ENCODE measurements at places on chromosomes 4 and X. TPM values are rescaled to one million over a fixed set of nuclear protein-coding genes. Genes with fewer than 3 reads are reported as not detected.

- no peak overlapping the region for H3K4me3 ChIP-seq
- no peak for DNase-seq
- H3K27ac ChIP-seq = no peak overlapping the region
- no peaks in the 10 kb centered on the region for H3K27me3 ChIP-seq
- peaks cover 34% of the 10 kb centered on the region for H3K4me1 ChIP-seq
- H3K36me3 ChIP-seq = no peaks in the 10 kb centered on the region
Observed at GRCh38 chr4:152454398-152455011, 81.4 kb downstream of the FBXW7 start.

- H3K27me3 ChIP-seq = peaks cover 3% of the 10 kb centered on the region
- H3K4me3 ChIP-seq = no peak overlapping the region
- DNase-seq = no peak
- H3K4me1 ChIP-seq = no peaks in the 10 kb centered on the region
Observed at GRCh38 chr4:5730436-5730835, 19.4 kb downstream of the EVC start.

DNA sequence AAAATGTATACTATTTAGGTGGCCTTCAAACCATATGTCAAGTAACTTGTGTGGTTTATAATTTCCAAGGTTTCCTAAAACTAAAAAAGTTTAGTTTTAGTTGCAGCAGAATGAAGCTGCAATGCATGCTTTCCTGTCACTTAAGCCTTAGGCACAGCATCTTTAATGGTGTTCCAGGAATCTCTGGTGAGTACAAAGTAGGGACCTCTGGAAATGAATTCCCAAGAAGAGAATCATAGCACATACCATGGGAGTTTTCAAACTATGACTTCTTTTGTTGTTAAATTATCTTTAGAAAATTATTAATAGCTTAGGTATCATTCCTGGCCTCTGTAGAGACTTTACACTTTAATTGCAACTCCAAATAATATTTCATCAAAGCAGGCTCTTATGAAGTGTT lies 1005.9 kb upstream of the PABPC4L start:
- H3K27ac ChIP-seq = no peak overlapping the region
- no peaks in the 10 kb centered on the region for H3K36me3 ChIP-seq
- no peaks in the 10 kb centered on the region for H3K27me3 ChIP-seq
- DNase-seq = no peak
- no peak overlapping the region for H3K4me3 ChIP-seq

Gene MYOZ2
- not detected for total RNA-seq

Gene TLR2
- total RNA-seq = 2.0 TPM

Gene ZGRF1
- total RNA-seq = 38.4 TPM

Gene CTAG1A
- not detected for total RNA-seq

Gene OTC
- total RNA-seq = not detected
